ENCODE measurements at places on chromosomes 2 and 18.
A peak's percentile ranks its signal among the peaks of the same experiment; 100 is the strongest.

DNA sequence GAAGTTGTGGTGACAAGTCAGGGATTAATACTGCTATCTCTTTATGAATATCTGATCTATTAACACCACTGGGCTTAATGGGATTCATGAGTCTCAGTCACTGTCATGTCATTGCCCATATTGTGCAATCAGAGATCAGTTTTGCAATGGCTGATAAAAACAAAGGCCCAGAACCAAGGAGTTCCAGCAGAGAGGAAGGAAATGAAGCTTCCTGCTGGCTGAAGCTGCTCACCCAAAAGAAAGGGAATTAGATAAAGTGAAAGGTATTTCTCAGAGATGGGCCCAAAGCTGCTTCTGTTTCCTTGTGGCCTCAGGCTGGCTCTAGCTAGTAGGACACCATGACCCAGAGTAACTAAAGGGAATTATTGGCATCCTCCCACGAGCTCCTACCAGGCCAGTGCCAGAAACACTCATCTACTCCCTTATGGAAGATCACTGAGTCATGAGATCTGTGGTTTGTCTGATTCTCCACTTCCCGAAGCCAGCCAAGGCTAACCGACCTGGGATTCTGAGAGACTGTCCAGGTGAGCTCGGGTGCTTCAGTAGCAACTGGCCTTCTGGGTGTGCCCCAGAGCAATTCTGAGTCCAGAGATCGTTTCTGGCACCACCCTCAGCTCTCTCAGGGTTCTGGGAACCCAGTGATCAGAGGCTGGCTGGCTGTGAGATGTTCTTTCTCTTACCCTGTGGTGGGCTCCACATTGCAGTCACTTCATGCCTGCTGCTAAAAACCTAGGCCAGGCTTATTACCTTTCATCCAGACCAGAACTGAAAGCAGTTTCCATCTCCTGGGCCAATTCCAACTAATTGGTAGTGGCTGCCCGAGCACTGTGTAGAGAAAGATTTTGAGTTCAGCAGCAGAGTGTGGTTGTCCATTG, 129.5 kb upstream of the PELI1 start:
- no peak overlapping the region for H3K4me3 ChIP-seq
- H3K27ac ChIP-seq: no peak overlapping the region
- H3K4me1 ChIP-seq: peaks cover 20% of the 10 kb centered on the region
- H3K27me3 ChIP-seq: no peaks in the 10 kb centered on the region
- H3K36me3 ChIP-seq: no peaks in the 10 kb centered on the region

DNA sequence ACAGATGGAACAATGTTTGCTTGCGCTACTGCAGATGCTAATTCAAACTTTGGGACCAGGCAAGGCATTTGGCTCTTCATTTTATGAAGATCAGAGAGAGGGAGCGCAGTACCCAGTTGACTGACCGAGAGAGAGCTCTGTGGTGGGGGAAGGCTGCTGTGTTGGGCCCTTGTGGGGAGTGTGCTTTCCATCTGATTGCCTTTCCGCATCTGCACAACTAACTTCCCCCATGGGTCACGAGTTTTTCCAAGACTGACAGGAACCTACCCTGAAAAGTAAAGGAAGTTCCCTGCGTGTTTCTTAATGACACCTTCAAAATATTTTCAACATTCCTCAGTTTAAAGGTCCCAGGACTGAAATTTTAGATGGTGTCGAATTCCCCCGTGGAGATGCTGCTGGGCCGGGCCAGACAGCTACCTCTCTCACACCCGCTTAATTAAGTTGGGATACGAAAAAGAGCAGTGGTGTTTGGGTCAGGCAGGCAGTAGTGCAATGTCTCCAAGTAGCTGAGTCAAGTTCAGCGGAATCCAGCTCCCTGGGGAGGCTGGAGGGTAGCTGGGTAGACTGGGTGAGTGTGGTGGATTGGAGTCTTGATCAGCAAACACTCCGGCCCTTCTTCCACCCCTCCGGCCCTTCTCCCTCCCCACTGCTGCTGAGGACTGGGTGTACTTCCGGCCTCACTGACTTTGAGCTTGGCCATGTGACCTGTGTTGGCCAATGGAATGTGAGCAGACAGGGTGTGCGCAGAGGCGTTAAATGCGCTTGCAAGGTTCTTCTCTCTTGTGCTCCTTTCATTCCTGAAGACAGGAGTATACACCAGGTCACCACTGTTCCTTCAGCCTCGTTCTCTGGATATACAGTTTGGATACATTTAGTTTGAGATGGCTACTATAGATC, 2.3 kb upstream of the ARHGAP25 start:
- H3K27me3 ChIP-seq: no peaks in the 10 kb centered on the region
- H3K27ac ChIP-seq: no peak overlapping the region
- H3K4me3 ChIP-seq: no peak overlapping the region
- peaks cover 33% of the 10 kb centered on the region for H3K4me1 ChIP-seq
- H3K36me3 ChIP-seq: peaks cover 12% of the 10 kb centered on the region

GRCh38 chr2:196079052-196079451, 10.4 kb upstream of the DNAH7 start:
- no peak overlapping the region for H3K4me3 ChIP-seq
- no peaks in the 10 kb centered on the region for H3K27me3 ChIP-seq
- no peak overlapping the region for H3K27ac ChIP-seq

- H3K27ac ChIP-seq: no peak overlapping the region
- no peak for DNase-seq
- no peak overlapping the region for H3K4me3 ChIP-seq
- peaks cover 10% of the 10 kb centered on the region for H3K27me3 ChIP-seq
- H3K4me1 ChIP-seq: no peaks in the 10 kb centered on the region
- no peaks in the 10 kb centered on the region for H3K36me3 ChIP-seq
Measured at GRCh38 chr18:80233201-80233835, 14.0 kb downstream of the PARD6G start.

DNA sequence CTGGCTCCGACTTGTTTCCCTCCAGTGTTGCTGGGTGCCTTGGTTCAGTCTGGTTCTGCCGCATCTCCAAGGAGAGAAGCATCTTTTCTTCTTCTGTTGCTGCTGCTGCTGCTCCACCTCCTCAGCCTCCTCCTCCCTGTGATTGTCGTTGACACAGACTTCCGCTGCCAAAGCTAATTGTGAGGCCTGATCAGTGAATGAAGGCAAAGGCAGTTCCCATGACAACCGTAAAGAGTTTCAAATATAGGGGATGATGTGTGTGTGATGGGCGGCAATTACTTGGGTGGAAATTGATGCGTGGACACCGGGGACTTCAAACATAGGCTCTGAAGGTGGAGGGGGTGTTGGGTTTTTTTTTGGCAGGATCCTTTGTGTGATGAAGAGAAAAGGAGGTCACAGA, 13.7 kb downstream of the TET3 start:
- H3K4me1 ChIP-seq: peaks cover 60% of the 10 kb centered on the region
- peak overlapping the region; percentile 26 for H3K27ac ChIP-seq
- H3K27me3 ChIP-seq: peaks cover 13% of the 10 kb centered on the region
- peak; percentile 42 for DNase-seq
- no peak overlapping the region for H3K4me3 ChIP-seq
- peaks cover 13% of the 10 kb centered on the region for H3K36me3 ChIP-seq

DNA sequence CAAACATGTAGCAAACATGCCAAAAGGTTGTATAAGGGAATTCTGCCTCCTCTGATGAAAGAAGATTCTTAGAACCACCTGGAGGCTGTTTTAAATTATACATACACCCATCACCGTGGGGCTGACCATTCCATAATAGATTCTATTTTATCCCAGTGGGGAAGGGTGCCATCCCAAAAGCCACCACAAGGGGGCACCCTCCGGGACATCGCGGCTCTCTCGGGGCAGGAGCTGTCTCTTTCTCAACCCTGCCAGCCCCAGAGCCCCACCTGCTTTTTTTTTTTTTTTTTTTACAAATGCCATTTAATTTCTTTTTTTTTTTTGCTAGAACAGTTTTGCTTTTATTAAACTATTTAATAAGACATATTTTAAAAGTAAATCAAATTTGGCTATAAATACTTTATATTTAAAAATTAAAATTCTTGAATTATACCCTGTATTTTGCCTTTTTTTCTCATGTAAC, 8.6 kb upstream of the MTCL1 start:
- DNase-seq: peak; percentile 77
- H3K27me3 ChIP-seq: peaks cover 29% of the 10 kb centered on the region
- no peaks in the 10 kb centered on the region for H3K4me1 ChIP-seq
- no peaks in the 10 kb centered on the region for H3K36me3 ChIP-seq

- H3K4me1 ChIP-seq: peaks cover 58% of the 10 kb centered on the region
- peak overlapping the region; percentile 93 for H3K27ac ChIP-seq
- H3K4me3 ChIP-seq: peak overlapping the region; percentile 97
- peak; percentile 84 for DNase-seq
- peaks cover 51% of the 10 kb centered on the region for H3K36me3 ChIP-seq
- peaks cover 38% of the 10 kb centered on the region for H3K27me3 ChIP-seq
Measured at GRCh38 chr2:9630117-9630735, 571 bp downstream of the YWHAQ start.

DNA sequence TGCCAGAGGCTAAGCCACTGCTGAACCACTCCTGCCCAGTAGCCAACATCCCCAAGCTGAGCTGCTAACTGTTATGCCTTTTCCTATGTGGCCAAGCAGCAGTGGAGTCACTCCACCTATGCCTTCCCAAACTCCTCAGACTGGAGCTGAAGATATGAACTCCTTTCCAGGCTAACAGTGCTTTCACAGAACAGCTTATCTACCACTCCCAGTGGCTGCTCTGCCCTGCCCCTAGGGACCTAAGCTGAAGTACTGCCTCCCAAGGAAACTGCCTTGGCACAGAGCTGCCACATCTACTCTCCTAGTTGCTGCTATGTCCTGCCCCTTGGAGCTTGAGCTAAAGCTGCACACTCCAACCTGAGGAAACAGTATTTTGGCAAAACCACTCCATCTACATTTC, 275.9 kb downstream of the RBM43 start:
- H3K36me3 ChIP-seq: no peaks in the 10 kb centered on the region
- H3K4me3 ChIP-seq: no peak overlapping the region
- no peak for DNase-seq
- no peak overlapping the region for H3K27ac ChIP-seq
- peaks cover 5% of the 10 kb centered on the region for H3K27me3 ChIP-seq

DNA sequence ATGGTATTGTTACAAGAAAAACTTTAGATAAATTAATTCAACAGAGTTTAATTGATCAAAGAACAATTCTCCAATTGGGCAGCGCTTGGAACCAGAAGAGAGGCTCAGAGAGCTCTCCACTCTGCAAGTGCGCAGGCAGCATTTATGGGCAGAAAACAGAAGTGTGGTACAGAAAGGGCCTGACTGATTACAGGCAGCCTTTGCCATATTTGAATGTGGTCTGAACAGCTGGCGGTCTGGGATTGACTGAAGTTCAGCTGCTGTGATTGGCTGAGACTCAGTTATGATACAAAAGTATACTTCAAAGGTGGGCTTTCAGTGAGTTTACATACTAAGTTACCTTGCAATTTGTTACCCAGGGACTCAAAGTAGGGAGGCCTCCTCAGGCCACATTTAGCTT, 301.3 kb upstream of the ID2 start:
- H3K4me1 ChIP-seq: peaks cover 8% of the 10 kb centered on the region
- no peak overlapping the region for H3K27ac ChIP-seq
- DNase-seq: no peak
- no peaks in the 10 kb centered on the region for H3K36me3 ChIP-seq
- H3K4me3 ChIP-seq: no peak overlapping the region

GRCh38 chr2:15162620-15163019, 398.5 kb downstream of the NBAS start:
- H3K36me3 ChIP-seq: peaks cover 2% of the 10 kb centered on the region
- H3K27me3 ChIP-seq: peaks cover 10% of the 10 kb centered on the region
- no peak overlapping the region for H3K4me3 ChIP-seq
- no peak overlapping the region for H3K27ac ChIP-seq
- DNase-seq: no peak
- H3K4me1 ChIP-seq: no peaks in the 10 kb centered on the region

DNA sequence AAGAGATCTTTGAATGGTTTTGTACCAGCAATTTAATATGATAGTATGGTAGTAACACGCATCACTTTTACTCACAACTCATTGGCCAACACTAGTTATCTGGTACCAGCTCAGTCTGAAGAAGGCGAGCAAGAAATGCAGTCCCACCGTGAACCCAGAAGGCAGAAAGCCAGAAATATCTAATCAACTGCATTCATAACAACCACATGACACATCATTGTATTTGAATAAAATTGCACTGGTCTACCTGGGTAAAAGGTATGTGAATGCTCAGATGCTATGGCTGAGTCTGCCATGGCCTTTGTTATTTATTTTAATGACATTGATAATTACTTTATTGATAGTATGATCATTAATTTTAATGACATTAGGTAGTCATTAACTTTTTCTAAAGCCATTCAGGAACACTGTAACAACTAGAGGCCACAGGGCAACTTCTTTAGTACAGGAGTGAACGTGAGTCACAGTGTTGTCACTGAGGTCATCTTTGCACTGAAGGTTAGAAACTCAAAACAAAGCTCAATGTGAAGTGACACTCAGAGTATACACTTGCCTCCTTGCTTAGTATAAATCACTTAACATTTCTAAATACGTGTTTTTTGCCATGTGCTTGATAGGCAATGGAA, 475.6 kb upstream of the TNP1 start:
- no peak overlapping the region for H3K4me3 ChIP-seq
- no peaks in the 10 kb centered on the region for H3K4me1 ChIP-seq
- H3K27ac ChIP-seq: no peak overlapping the region
- H3K27me3 ChIP-seq: no peaks in the 10 kb centered on the region
- no peak for DNase-seq

DNA sequence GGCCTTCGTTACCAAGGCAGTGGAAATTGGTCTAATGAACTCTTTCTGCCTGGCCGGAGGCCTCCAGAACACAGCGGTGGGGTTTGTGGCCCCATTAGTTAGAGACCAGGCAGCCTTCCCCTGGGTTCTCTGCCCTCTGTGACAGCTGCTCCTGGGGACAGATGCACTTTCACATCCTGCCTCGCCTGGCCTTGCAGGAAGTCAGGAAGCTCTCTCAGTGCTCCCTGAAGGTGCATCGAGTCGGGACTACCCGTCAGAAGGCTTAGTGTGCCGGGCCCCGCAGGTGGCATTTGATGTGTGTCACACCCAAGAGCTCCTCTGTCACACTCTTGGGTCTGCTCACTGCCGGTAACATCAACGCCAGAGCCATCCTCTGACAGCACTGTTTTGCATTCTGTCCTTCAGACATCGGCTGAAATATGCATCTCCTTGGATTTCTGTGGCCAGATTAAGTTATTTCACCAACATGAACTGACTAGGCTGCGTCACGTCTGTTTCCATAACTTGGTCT, 158.3 kb downstream of the LDLRAD4 start:
- peak overlapping the region; percentile 75 for H3K27ac ChIP-seq
- no peak overlapping the region for H3K4me3 ChIP-seq
- peaks cover 84% of the 10 kb centered on the region for H3K4me1 ChIP-seq
- H3K36me3 ChIP-seq: no peaks in the 10 kb centered on the region
- H3K27me3 ChIP-seq: no peaks in the 10 kb centered on the region
- DNase-seq: peak; percentile 74
